Left cardiac atrium (tissue), 4 donors: ENCODE measurements at places on chromosomes 2 and 18. TPM values are rescaled to one million over a fixed set of nuclear protein-coding genes. Genes with fewer than 3 reads are reported as not detected.

The EFEMP1 gene
- total RNA-seq: 171 TPM

The ZNF385B gene
- total RNA-seq: 36.7 TPM

The COBLL1 gene
- 13.9 TPM for total RNA-seq

The TCF23 gene
- total RNA-seq: not detected

The RUFY4 gene
- total RNA-seq: not detected

The SCN7A gene
- 10.7 TPM for total RNA-seq

The CRYGB gene
- total RNA-seq: not detected
